ENCODE measurements at places on chromosomes 5 and 9.

DNA sequence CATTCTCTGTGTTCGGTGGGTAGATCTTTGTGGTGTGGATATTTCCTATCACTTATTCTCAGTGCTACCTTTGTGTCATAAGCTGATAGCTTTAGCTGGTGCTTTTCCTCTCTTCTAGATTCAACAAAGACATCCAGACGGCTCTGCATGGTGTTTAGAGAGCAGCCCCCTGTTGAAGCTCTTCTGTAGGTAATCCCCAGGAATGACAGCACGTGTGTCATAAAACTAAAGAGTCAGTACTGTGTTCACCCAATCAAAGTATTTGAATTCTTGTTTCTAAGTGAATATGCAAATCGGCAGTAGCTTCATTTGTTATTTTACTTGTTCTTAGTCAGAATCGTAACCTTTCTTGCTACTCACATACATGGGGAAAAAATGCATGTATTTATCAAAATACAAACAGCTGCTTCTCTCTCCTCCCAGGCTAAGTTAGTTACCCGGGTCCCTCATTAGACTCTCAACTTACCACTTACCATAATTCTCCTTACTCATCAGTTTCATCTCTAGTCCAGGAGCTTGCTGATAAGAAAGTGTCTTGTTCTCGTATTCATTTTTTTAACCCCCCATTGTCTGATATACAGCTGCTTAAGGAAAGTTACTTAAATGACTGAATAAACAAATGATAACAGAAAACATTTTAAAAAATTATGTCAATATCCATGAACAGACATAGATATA lies 1696.0 kb upstream of the WWC1 start:
- no peak for DNase-seq

DNA sequence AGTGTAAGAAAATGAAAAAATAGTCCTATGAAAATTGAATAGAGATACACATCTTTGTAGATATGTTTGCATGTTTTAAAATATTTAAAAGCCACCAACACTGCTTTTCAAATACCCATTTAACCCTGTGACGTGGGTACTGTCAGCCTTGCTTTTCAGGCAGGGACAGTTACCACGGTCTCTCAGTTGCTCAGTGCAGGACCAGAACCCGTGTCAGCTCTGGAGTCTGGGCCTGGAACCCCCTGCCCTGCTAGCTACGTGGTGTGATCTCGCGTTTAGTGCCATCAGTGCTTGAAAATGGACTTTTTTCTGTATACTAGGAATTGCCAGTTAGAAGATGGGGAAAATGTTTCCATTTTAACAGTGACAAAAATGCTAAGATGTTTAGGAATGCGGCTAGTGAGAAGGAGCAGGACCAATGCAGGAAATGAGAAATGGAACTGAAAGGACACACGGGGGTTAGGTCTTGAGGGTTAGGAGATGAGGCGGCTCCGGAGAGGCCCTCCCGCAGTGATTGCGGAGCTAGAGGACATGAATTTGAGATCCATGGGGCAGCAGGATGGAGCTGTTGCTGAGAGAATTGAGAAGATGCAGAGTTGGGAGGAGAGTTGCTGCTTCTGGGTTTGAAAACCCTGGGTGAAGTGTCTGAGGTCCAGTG lies 13.7 kb downstream of the RNU6ATAC start:
- no peak for DNase-seq

GRCh38 chr5:169777159-169777558 lies 140.1 kb downstream of the DOCK2 start:
- no peak for DNase-seq

DNA sequence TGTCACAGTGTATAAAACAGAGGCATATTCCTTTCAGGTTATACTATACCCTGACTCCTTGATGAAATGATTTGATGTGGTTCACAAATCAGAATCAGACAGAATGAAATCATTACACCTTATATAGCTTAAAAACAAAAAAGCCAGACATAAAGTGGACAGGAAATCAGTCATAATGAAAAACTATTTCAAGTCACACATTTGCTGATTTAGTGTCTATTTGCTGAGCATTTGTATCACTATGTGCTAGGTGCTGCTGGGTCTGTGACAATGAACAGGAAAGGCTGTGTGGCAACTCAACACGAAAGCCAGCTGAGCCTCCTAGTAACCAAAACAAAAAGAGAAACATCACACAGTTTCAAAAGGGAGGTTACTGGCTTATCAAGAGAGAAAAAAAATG lies 194.0 kb downstream of the EFNA5 start:
- no peak for DNase-seq

DNA sequence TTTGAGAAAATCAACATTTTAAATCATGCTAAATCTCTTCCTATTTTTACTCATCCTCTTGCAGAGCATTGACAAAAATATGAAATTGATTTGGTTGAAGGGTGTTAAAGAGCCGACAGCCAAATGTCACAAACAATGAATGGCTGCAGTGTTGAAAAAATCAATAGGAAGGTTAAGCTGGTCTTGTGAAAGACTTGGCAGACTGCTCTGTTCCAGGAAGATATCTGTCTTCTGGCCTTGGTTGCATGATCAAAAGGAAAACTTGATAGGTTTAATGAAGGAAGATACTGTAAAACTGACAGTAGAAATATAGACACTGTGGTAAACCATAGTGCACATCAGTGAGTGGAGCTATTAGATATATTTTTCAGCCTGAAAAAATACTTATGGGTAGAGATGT lies 103.6 kb downstream of the PBX3 start:
- DNase-seq, result no peak

DNA sequence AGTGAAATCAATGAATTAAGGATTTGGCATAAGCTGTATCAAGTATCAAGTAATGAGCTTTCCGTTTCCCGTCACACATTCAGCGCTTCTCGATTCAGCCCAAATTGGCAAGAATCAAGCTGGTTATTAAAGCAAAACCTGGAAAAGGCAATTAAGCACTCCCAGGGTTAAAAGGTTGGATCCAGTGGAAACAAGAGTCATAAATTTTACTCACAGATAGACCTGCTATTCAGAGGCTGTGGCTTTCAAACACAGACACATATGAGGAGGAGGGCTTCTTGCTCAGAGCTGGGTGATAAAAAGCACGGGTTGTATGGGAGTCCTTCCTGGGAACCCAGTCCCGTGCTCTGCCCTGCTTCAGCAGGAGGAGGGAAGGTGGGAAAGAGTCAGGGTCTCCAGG lies 112.3 kb upstream of the CXCL14 start:
- DNase-seq, result no peak

- no peak for DNase-seq
Observed at GRCh38 chr5:171945066-171945465, 61.4 kb downstream of the FBXW11 start.

- DNase-seq, result no peak
Observed at GRCh38 chr5:23528677-23529076, 21.3 kb downstream of the PRDM9 start.

- DNase-seq, result no peak
Observed at GRCh38 chr5:132640613-132641012, 17.4 kb upstream of the IL13 start.

GRCh38 chr5:16411235-16411634 lies 54.4 kb downstream of the ZNF622 start:
- DNase-seq, result no peak

DNA sequence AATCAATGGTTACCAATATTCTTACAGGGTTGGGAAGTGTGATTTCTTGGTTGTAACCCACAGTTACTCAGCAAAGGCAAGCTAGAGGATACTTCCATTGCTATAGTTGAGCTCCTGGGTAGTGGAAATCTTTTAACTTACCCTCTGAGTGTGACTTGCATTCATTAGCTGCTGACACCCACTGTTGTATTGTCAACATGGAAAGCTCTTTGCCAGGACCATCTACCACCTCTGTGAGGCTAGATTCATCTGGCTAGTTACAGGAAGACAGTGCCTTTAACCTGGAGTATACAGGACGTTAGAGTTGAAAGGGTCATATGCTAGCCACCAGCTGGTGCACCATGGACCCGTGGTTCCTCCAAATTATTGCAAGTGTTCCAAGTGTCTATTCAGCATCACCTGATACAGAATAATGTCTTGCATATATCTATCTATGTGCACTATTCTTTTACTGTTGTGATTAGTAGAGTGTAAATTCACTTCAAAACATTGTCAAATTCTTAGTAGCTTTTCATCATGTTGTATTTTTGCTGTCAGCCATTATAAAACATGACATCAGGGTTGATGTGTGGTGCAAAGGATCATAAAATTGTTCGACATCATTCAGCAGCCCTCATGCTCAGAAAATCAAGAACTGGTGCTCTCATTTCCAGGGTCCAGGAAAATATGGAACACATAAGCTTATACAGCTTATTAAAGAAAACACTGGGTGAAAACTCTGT lies 239.0 kb downstream of the PJA2 start:
- no peak for DNase-seq

DNA sequence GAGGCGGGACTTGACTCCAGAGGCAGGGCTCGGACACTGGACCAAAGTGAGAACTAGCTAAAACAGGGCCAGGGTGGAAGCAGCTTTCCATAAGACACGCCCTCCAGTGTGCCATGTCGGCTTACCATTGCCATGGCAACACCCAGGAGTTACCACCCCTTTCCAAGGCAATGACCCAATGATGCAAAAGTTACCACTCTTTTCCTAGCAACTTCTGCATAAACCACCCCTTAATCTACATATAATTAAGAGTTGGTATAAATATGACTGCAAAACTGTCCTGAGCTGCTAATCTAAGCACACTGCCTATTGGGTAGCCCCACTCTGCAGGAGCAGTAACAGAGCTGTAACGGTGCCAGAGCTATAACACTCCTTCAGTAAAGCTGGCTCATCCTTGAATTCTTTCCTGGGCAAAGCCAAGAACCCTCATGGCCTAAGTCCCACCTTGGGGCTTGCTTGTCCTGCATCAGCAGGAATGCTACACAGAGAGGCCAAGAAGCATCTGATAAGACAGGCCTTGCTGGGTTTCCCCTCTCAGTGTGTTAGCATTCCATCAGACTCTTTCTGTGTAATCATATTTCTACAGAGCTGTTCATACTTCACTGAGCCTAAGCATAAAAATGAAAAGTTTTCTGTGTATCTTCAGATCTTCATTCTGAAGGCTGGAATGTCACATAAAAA lies 262.7 kb upstream of the KLF9 start:
- no peak for DNase-seq

- DNase-seq, result no peak
Observed at GRCh38 chr9:125532412-125532811, 174.6 kb downstream of the MAPKAP1 start.

GRCh38 chr9:109904666-109905065 lies 124.7 kb downstream of the PALM2AKAP2 start:
- DNase-seq, result no peak

GRCh38 chr9:123997665-123998277 lies 13.8 kb upstream of the LHX2 start:
- no peak for DNase-seq

DNA sequence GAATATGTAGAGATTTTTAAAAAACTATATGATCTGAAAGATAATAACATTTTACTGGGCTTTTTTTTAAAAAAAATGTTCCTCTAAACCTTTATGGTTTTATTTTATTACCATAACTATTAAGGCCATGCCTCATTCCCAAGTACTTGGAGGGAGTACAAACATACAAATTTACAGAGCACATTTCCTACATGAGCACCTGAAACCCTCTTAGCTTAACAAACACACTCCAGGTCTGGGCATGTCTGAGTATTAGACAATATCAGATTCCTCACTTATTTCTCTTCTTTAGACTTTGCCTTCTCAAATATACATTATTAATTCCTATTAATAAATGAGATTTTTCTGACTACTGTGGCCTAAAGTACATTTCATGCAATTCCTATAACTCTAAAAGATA lies 319.2 kb downstream of the SLCO4C1 start:
- no peak for DNase-seq

GRCh38 chr5:174777583-174777982 lies 53.2 kb downstream of the MSX2 start:
- no peak for DNase-seq

- DNase-seq, result no peak
Observed at GRCh38 chr5:92674321-92674720, 906.7 kb downstream of the NR2F1-AS1 start.

- DNase-seq, result no peak
Observed at GRCh38 chr5:169065400-169065799, 235.5 kb downstream of the SLIT3 start.

Measured in T-helper 9 cell (primary cell).